PC-9 (cell line): ENCODE measurements at places on chromosomes 6 and 20. TPM values are rescaled to one million over a fixed set of nuclear protein-coding genes. Genes with fewer than 3 reads are reported as not detected.

PKHD1 gene
- not detected in 2 replicates for total RNA-seq

ATP6V1G2 gene
- total RNA-seq: 0.55 and 1.8 TPM in 2 replicates

C2 gene
- 0.96 and 2.4 TPM in 2 replicates for total RNA-seq

SLC35F1 gene
- total RNA-seq: not detected in 2 replicates

MYH7B gene
- total RNA-seq: 1.0 and 2.3 TPM in 2 replicates

DNMT3B gene
- total RNA-seq: 5.7 and 8.0 TPM in 2 replicates

RAD21L1 gene
- 0.60 TPM in 1 of 2 replicates, not detected in the other for total RNA-seq

RIPPLY2 gene
- not detected in 2 replicates for total RNA-seq

HLA-DMA gene
- 18.3 and 22.1 TPM in 2 replicates for total RNA-seq

OPRL1 gene
- total RNA-seq: 1.5 and 2.7 TPM in 2 replicates

FKBP1A gene
- total RNA-seq: 248 and 320 TPM in 2 replicates

KHDC1L gene
- total RNA-seq: 1.1 TPM in 1 of 2 replicates, not detected in the other

CDYL gene
- 52.7 and 60.8 TPM in 2 replicates for total RNA-seq

BHLHE23 gene
- not detected in 2 replicates for total RNA-seq

PRPH2 gene
- total RNA-seq: not detected in 2 replicates

AVP gene
- total RNA-seq: not detected in 2 replicates

PDYN gene
- not detected in 2 replicates for total RNA-seq

FARS2 gene
- total RNA-seq: 25.1 and 26.7 TPM in 2 replicates

ZNF391 gene
- 4.6 and 4.7 TPM in 2 replicates for total RNA-seq

MYL9 gene
- total RNA-seq: 13.3 and 25.3 TPM in 2 replicates

GGTLC1 gene
- 0.43 and 0.63 TPM in 2 replicates for total RNA-seq

REM1 gene
- total RNA-seq: not detected in 2 replicates

LKAAEAR1 gene
- not detected in 2 replicates for total RNA-seq

SYNDIG1 gene
- total RNA-seq: 0.17 and 0.35 TPM in 2 replicates

DSE gene
- total RNA-seq: 28.5 and 43.3 TPM in 2 replicates

CCN6 gene
- total RNA-seq: not detected in 2 replicates

FUT9 gene
- total RNA-seq: 5.2 and 6.9 TPM in 2 replicates

ARG1 gene
- not detected in 2 replicates for total RNA-seq

E2F1 gene
- 31.5 and 31.6 TPM in 2 replicates for total RNA-seq

MUC21 gene
- 0.13 TPM in 1 of 2 replicates, not detected in the other for total RNA-seq

LST1 gene
- total RNA-seq: 1.6 TPM in 2 replicates

TNF gene
- not detected in 2 replicates for total RNA-seq

WFDC12 gene
- total RNA-seq: not detected in 2 replicates

PROCR gene
- total RNA-seq: 5.1 and 7.5 TPM in 2 replicates

LCA5 gene
- 4.8 and 5.4 TPM in 2 replicates for total RNA-seq

KIF25 gene
- total RNA-seq: not detected in 2 replicates

EYA4 gene
- 9.8 and 10.6 TPM in 2 replicates for total RNA-seq

MATN4 gene
- total RNA-seq: 0.33 and 0.60 TPM in 2 replicates

CAP2 gene
- 10.0 and 12.0 TPM in 2 replicates for total RNA-seq

ZBTB22 gene
- 16.5 and 20.8 TPM in 2 replicates for total RNA-seq

C6orf136 gene
- total RNA-seq: 21.2 and 33.3 TPM in 2 replicates

PNPLA1 gene
- 0.17 TPM in 1 of 2 replicates, not detected in the other for total RNA-seq

TMC2 gene
- total RNA-seq: not detected in 2 replicates
